ENCODE measurements at places on chromosomes 6 and 20.

DNA sequence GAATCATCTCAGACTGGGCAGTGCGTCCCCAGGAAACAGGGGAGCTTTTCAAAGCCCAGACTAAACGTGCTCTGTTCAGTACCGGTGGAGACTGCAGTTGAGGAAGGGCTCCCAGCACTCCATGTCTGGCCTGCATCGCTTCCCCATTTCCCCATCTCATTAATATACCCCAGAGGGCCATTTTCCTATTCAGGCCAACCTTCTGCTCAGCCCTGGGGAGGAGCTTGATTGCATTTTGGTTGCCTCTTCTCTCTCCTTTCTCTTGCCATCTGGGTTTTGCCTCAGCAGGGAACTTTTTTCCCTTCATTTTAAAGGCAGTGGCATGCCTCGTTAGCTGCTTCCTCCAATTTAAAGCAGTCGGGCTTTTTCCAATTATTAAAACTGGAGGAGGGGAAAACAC, 394.3 kb upstream of the SOX4 start:
- DNase-seq, result no peak

DNA sequence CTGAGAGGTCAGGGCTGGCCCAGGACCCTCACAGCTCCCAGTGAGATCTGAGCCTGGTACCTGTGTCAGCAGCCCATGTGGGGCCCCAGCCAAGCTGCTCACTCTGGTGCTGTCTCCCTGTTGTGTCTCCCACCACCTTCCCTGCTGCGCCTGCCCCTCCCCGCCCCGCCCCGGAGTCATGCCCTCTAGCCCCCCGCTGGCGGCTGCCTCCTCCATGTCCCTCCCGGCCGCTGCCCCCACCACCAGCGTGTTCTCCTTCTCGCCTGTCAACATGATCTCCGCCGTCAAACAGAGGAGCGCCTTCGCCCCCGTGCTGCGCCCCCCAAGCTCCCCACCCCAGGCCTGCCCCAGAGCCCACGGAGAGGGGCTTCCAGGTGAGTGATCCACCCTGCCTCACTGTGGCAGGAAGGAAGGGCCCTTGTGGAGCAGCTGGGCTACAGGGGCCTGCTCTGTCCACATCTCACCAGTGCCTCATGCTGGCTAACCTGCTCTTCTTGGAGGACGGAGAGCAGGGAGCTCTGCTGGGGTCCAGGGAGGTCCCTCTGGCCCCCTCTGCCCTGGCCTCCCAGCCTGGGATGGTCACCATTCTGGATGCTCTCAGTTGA, 44.9 kb downstream of the CPXM1 start:
- no peak for DNase-seq

- no peak for DNase-seq
Observed at GRCh38 chr6:151652325-151652724, 155.2 kb upstream of the ESR1 start.

DNA sequence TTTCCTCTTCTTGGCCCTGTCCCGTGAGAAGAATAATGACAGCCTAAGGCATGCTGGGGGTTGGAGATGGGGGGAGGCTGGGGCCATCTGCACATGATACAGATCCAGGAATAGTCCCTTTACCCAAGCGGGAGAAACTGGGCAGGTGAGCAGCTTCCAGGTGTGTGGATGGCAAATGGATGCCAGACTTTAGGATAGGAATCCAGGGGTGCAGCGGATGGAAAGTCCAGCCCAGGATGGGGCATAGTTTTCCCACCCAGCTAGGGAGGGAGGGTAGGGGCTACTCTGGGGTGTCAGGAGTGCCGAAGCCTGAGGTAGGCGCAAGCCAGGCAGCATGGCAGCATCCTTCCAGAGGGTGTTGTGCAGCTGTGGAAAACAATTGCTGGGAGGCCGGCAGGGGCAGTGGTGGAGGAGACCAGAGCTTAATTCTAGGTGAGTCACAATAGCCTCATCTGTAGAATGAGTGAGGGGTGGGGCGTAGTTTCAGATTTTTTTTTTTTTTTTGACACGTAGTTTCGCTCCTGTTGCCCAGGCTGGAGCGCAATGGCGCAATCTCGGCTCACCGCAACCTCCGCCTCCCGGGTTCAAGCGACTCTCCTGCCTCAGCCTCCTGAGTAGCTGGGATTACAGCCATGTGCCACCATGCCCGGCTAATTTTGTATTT, 15.4 kb upstream of the FAM110A start:
- no peak for DNase-seq

GRCh38 chr20:50969912-50970311, 11.3 kb downstream of the MOCS3 start:
- no peak for DNase-seq

GRCh38 chr20:62823688-62824475, 7.0 kb downstream of the COL9A3 start:
- DNase-seq, result no peak

DNA sequence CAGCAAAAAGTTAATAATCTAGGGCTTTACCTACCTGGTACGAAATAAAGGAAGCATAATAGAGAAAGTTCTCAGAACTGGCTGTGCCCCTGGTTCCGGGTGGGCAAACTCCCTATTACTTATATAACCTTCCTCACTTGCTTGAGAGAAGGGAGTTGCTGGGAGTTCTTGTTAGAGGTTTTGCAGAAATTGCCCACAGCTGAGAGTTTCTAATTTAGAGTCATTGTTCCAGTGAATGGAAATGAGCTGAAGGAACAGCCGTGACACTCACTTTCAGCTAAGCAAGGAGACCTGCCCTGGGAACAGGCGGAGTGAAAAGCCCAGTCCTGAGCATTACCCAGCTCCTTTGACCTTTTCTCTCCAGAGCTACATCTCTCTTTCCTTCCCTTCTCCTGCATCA, 594.6 kb upstream of the FLRT3 start:
- no peak for DNase-seq

- no peak for DNase-seq
Observed at GRCh38 chr6:91575032-91575431, 988.2 kb upstream of the MAP3K7 start.

DNA sequence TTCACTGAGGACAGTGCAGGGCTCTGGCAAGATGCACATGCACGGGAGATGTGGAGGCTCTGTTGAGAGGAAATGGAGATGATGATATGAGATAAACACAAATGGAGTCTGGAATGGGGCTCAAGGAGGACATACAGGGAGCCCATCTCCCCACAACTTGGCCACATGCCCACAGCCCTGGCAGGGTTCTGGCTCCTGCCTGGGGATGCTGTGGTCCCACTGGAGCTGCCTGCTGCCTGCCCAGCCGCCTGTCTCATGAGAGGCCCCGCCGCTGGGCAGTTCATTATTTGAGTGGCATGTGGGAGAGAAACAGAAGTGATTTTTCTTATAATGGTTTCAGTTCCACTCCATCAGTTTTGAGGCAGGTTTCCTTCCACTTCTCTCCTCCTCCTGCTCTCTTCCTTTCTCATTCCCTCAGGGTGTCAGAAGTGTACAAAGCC, 133.6 kb upstream of the TRAF3IP2 start:
- no peak for DNase-seq

DNA sequence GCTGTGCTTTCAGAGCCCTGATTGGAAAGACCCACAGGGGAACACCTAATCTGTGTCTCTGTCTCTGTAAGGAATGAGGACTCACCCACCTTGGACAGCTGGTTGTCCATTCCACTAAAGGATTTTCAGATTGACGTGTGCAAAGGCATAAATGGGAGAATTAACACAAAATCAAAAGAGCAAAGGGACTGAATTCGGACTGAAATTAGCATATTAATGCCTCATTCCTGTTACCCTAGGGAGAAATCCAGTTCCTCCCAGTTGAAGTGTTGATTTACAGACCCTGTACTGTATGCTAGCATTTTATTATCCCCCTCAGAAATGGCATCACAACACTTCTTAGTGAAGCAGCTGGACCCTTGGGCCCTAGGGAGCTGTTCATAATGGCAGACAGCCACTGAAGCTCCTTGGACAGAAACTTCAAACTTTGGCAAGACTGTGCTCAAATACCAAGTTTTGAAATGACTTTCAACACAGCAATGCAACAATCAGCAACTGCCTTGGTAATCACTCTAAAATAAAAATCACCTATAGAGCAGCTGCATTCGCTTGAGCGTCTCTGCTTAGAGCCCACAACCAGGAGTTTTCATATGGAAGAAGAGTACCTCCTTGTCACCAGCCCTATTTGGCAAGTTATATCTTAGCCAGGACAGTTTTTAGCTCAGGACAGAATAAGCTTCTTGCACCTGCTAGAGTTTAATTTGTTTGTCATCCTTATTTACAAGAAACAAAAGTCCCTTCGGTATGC, 118.1 kb downstream of the TRDN start:
- DNase-seq, result no peak

DNA sequence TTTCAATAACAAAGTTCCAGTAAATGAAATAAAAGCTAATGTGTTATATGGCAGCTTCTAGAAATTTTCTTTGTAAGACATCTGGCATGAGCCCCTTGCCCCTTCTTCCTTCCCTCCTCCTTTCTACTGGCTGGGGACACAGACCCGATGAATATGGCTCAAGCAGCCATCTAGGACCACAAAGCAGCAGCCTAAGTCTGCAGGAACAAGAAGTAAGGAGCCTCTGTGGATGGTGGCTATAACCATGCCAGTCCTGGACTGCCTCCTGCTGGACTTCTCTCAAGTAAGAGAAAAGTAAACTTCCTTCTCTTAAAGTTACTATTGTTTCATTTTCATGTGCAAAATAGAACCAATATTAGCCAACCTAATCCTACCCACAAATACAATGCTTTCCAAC, 114.9 kb upstream of the DST start:
- no peak for DNase-seq

GRCh38 chr20:12090920-12091319, 173.2 kb downstream of the BTBD3 start:
- no peak for DNase-seq

DNA sequence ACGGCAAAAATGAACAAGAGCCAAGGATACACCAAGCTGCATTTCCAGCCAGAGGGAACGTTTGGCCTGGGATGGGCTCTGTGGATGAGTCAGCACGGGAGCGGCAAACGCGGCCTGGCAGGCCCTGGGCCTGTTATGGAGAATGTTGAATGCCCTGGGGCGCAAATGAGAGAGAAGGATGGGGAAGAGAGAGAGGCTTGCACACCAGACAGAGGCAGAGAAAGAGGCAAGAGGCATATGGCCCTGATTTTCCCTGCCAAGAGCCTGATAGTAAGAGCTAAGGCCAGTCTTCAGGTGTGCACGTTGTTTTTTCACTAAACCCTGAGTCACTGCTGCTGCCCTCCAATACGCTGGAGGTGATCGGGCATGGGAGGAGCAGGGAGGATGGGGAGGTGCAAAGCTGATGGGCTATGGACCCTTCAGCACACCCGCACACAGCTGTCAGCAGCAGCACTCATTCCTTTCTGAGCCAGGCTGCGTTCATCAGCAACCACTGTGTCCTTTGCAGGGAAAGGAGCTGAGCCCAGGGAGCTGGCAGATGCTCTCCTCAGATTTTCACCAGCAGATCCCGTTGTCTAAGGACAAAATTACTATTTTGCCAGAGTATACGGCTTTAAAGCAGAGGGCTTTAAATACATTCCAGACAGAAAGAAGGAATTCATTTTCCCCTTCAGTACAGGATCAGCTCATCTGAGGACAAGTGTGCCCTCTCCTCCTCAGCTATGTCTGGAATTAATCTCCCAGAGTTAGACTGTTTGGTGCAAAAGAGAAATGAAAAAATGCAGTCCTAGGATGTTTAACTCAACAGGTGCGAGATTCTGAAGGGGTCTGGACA, 61.7 kb upstream of the SLC22A23 start:
- DNase-seq, result peak; percentile 71

DNA sequence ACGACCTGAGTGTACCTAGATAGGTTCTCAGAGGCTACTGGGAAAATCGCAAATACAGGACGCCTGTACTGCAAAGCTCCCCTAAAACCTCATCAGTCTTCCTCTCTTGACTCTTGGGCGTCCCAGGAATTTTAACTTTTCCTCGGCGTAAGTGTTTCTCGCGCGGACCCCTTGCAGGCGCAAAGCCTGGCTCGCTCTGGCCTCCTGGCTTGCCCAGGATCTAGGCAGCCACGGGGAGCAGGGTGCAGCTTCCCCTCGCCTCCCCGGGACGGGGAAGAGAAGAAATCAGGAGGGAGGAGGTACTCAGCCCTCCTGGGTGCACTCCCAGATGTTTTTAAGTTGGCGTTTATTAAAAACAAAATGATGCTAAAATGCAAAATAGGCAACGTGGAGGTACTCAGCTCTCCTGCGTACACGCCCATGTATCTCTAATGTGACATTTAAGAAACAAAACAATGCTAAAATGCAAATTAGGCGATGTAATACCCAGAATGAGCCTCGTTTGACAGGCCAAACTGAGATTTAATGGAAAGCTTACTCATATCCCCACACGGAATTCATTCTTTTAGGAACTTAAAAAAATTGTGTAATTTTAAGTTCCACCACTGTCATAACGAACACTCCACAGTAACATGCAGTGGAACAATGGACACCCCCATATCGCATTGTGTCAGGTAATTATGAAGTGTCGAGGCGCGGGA, 1.6 kb upstream of the SOBP start:
- no peak for DNase-seq

DNA sequence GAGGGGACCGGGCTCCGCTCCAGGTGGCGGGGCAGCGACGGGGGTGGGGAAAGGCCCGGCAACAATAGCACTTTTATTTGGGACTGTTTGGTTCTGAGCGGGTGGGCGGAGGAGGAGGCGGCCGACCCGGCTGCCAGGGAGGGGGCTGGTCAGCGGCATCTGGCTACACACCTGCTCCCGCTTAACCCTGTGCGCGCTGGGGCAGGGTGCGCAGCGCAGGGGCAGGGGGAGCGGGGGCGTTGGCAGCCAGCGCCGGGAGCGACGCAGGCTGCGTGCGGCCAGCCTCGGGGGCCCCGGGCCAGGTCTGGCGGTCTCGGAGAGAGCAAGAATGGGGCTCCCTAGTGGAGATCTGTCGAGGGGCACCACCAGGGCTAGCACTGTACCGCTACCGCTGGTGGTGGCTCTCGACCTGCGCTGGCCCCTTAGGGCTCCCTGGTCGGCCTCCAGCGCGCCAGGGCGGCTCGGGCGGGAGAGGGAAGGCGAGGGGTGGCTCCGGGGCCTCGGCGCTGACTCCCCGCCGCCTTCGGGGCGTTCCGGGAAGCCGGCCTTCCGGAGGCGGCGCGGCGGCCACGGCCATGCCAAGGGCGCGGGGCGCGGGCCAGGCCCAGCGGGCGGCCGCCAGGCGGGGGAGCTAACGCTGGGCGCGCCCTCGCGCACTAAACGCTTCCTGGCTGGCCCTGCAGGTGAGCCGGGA, 92.4 kb downstream of the NCR2 start:
- DNase-seq, result no peak

GRCh38 chr6:155504848-155505607, 49.4 kb upstream of the NOX3 start:
- no peak for DNase-seq

DNA sequence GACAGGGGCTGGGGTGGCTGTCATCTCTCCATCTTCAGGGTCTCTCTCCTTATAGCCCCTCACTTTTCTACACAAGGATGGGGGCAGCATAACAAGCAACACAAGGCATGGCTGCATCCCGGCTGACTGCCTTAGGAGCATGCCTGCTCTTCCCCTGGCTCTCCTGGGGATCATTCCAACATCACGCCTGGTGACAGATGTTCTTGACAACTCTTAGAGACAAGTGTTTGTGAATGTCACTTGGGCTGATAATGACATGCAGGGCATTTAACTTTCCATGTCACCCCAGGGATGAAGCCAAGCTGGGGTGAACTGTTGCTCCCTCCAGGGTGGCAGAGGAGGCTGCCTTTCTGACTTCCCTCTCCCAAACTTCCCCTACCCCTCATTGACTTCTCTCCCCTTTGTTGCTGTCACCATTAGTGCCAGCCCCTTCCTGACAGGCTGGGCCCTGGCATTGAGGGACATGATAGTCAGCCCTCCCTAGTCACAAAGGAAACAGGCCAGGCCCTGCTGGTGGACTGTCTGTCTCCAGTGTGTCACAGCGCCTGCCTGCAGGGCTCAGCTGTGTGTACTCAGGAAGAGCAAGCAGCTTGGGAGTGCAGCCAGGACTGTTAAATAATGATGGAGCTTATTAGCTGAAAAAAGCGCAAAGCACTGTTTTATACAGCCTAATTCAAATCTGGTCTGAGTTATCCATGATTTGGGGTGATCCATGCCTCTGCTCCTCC, 161.8 kb downstream of the LRFN2 start:
- DNase-seq, result no peak

Data from HFF-Myc (cell line).